ENCODE measurements at places on chromosomes 5 and 9.

DNA sequence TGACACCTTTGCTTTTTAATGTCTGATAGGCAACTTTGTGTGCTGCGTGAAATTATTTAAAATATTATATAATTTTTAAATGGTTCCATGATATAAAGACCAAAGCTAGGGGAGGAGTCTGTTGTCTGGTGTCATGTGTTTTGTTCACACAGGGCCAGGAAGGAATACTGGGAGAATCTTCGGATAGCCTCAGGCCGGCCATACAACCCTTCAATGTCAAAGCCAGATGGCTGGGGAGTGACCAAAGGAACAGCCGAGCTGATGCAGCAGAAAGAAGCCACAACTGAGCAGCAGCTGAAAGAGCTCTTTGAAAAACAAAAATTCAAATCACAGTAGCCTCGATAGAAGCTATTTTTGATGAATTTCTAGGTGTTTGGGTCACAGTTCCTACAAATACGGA is 19.2 kb downstream of the BHMT start:
- no peak for DNase-seq

DNA sequence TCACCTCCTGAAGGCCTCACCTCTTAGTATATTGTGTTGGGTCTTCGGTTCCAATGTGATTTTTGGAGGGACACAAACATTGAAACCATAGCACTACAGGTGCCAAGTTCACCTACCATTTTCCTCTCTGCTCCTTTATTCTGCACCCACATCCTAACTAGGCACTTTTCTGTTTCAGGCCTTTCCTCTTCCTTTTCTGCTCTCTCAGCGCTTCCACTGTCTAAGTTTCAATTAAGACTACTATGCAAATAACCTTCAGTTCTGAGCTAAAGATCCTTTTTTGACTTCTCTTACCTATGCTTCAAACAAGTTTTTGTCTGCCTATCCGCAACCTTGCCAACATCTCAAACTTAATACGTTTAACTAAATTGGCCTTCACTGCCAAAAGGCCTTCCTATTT is 25.4 kb upstream of the ZFYVE16 start:
- DNase-seq: no peak

DNA sequence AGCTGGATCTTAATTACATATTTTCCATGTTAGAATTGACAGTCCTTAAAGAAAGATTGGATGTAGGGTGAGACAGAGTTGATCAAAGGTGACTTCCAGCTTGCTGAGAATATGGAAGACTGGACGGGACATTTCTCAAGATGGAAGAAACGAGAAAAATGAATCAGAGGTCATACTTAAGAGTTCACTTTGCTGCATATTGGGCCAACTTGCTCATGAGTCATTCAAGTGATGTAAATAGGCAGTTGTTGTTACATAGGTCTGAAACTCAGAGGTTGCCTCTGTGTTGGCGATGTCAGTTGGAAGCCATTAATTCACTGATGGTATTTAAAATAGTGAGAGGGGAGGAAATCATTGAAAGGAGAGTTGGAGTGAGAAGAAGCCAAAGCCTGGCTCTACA is 132.8 kb downstream of the CD180 start:
- DNase-seq: no peak

DNA sequence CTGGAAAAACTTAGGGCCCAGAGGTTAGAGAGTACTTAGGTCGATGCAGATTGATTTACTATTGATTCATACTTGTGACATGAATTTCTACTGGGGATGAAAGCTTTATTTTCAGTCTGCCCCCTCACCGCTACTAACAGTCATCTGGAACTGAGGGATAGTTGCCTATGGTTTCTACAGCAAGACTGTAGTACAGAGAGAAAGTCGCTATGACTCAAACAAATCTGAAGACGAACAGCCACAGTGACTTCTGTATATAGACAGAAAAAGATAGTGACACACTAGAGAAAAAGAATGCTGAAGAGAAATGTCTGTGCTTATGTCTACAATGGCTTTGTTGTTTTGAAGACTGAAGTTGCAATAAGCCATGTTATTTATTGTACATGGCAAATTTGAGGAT is 17.3 kb downstream of the OR13D1 start:
- DNase-seq: no peak

DNA sequence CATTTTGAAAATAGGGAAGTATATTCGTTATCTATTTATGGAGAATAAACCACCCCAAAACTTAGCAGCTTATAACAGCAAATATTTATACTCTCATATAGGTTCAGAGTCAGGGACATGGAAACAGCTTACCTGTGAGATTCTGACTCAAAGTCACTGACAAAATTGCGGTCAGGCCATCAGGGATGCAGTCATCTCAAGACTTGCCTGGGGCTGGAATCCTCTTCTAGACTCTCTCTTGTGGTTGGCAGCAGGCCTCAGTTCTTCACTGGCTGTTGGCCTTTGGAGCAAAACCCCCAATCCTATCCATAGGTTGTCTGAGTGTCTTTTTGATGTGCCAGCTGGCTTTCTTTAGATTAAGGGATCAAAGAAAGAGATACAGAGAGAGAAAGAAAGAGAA is 275.6 kb downstream of the SEC61B start:
- no peak for DNase-seq

- DNase-seq: no peak
Measured at GRCh38 chr9:18077941-18078678, 395.8 kb upstream of the ADAMTSL1 start.

DNA sequence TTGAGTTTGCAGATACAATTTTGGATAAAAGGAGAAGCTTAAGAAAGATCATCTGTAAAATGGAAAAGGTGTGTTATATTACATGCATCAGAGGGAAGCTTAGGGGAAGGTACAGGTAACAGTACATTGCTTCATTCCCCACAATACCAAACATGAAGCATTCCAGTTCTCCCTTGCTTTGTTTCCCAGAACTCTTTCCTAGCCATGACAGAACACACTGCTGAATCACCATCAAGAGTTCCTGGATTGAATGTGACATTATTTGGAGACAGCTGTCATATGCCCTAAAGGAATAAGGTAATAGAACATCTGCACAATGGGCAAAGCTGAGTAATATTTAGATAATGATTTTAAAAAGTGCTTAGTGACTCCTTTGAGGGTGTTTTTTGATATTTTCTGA is 303.5 kb upstream of the ST8SIA4 start:
- no peak for DNase-seq

- DNase-seq: no peak
Measured at GRCh38 chr5:9892696-9893095, 262.5 kb upstream of the TAS2R1 start.

DNA sequence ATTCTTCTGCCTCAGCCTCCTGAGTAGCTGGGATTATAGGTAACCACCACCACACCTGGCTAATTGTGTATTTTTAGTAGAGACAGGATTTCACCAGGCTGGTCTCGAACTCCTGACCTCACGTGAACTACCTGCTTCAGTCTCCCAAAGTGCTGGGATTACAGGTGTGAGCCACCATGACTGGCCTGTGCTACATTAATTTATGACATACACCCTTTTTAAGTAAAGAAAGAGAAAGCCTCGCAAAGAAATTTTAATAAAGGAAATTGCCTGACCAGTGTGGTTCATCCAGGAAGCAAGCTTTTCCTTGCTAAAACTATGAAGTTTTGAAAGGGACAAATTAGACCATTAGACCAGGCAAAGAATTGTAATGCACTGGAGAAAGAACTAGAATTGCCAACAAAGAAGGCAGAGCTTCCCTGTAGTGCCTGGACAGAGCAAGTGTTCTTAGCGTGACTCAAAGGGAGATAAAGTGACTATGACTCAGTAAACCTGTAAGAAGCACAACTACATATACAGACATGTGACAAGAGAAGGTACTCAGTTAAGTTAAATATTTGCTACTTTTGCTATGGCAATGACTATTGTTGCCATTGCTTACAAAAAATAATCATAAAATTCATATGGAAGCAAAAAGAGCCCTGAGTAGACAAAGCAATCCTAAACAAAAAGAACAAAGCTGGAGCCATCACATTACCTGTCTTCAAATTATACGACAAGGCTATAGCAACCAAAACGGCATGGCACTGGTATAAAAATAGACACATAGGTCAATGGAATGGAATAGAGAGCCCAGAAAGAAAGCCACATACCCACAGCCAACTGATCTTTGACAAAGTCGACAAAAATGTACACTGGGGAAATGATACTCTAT is 54.6 kb downstream of the FYB1 start:
- no peak for DNase-seq

- no peak for DNase-seq
Measured at GRCh38 chr5:36950586-36951457, 74.3 kb downstream of the NIPBL start.

- DNase-seq: no peak
Measured at GRCh38 chr9:91160599-91161464, 200.9 kb downstream of the AUH start.

- no peak for DNase-seq
Measured at GRCh38 chr9:123742009-123742767, 187.7 kb downstream of the DENND1A start.

- DNase-seq: no peak
Measured at GRCh38 chr9:109264877-109265587, 55.8 kb downstream of the EPB41L4B start.

GRCh38 chr5:138726848-138727247 is 26.4 kb upstream of the CTNNA1 start:
- DNase-seq: no peak

GRCh38 chr5:37112383-37112991 is 136.7 kb downstream of the CPLANE1 start:
- no peak for DNase-seq

DNA sequence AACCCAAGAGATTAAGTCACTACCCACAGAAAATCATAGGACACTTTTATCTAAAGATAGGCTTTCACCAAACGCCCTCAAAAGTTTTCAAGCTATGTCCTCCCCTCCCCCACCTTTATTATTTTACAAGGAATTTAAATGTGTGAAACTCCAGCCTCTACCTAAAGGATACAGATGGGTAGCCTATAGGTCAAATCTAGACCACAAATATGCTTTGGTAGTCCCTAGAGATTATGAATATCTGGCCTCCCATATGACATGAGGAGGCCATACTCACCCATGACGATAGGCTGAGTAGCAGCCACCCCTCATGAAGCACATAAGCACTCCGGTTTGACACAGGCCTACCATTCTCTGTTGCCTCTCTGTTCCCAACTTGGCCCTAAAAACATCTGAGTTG is 11.9 kb downstream of the SIL1 start:
- no peak for DNase-seq

- DNase-seq: no peak
Measured at GRCh38 chr5:117210796-117211195, 636.2 kb upstream of the SEMA6A start.

GRCh38 chr5:94682814-94683520 is 64.5 kb downstream of the SLF1 start:
- no peak for DNase-seq

- no peak for DNase-seq
Measured at GRCh38 chr5:97657239-97657638, 474.2 kb upstream of the RIOK2 start.
